ENCODE measurements at places on chromosomes 16 and 17.

- peak; percentile 43 for DNase-seq
Observed at GRCh38 chr17:63665527-63666214, 34.3 kb downstream of the LIMD2 start.

DNA sequence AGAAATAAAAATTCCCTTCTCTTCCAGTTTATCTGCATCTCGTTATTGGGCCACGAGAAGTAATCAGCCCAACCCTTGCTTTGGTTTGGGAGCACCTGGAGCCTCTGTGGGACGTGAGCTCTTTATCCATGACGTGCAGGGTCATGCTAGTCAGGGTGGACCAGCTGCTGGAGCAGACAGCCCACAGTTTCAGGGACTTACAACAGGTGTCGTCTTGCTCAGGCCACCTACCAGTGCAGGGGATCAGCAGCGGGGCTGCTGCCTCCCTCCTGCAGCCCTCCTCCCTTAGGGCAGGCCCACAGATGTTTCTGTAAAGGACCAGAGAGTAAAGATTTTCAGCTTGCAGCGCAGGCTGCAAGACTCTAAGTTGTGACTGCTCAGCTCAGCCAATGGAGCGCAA lies 16.9 kb downstream of the ADAD2 start:
- no peak for DNase-seq

DNA sequence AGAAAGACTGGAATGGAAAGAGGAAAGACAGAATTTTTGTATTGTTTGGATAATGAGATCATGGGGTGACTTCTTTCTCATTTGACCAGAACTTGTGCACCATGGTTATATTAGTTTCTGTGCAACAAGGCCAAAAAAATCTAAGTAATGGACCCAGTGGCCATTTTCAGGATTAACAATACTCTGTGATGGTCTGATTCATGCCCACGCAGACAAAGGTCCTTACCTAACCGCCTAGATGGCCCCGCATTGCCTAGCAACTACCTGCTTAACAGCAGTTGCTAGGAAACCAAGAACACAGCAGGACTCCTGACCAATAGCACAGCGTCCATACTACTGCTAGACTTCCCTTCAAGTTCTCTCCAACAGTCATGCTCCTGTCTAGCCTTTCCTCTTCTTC lies 22.4 kb downstream of the MIS12 start:
- no peak for DNase-seq

- DNase-seq = no peak
Observed at GRCh38 chr16:57766714-57767348, 31.3 kb downstream of the KATNB1 start.

DNA sequence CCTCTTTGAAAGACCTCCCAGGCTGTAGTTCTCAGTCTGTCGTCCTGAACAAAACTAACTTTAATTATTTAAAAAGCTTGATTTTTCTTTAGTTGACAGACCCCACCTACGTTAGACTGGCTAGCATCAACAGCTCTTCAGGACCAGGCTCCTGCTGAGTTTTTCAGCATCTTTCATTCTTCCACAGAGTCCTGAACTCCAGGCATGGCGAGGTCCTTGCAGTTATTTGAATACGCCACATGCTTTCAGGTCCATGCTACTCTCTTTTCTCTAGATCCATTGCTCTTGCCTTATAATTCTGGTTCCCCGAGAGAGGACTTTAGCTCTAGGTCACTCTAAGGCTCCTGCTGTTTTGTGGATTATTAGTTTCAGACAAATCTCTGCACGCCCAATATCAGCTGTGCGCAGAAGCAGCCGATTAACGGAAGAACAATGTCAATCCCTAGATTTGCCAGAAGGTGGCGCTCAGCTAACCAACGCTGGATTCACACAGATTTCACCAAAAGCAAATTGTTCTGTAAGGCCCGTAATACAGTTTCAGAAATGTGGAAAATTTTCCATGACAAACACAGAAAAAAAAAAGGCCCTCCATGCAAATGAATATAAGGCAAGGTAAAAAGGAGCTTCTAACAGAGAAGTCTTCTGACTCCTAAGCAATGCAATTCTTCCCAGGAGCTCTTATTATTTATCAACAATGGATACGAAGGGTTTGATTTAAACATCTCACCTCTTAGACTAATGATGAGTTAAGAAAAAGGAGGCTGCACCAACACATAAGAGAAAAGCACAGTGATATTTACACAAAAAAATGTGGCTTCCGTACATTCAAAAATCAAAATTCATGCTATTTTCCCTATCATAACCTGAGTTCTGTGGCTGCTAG lies 33.5 kb upstream of the BCO1 start:
- DNase-seq = peak; percentile 67

- DNase-seq = peak; percentile 61
Observed at GRCh38 chr16:68417711-68418301, 30.5 kb downstream of the SMPD3 start.

GRCh38 chr17:13044572-13045065 lies 26.8 kb upstream of the ELAC2 start:
- no peak for DNase-seq

DNA sequence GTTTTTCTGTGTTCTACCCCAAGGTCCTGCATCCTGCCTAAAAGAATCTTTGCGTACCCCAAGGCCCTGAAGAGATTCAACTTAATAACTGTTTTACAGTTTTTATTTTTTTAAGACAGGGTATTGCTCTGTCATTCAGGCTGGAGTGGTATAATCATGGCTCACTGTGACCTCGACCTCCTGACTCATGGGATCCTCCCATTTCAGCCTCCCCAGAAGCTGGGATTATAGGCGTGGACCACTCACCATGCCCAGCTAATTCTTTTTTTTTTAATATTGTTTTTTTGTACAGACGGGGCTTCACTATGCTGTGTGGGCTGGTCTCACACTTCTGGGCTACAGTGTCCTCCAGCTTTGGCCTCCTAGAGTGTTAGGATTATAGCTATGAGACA lies 9.3 kb upstream of the FAAP100 start:
- no peak for DNase-seq

DNA sequence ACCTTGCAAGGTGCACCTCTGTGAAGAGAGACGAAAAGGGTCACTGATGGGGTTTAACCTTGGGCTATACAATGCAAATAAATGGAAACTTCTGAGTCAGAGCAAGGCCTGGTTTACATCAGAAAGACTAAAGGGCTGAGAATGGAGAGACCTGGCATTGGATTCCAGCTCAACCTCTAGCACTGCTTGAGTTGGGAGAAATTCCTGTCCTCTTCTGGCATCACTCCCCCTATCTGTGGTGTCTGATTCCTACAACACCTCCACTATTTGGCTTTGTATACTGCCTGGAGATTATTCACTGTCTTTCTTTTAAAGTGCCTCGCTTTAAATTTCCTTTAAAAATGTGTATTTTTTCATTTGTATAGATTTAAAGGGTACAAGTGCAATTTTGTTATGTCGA lies 68.8 kb downstream of the GPR139 start:
- no peak for DNase-seq

DNA sequence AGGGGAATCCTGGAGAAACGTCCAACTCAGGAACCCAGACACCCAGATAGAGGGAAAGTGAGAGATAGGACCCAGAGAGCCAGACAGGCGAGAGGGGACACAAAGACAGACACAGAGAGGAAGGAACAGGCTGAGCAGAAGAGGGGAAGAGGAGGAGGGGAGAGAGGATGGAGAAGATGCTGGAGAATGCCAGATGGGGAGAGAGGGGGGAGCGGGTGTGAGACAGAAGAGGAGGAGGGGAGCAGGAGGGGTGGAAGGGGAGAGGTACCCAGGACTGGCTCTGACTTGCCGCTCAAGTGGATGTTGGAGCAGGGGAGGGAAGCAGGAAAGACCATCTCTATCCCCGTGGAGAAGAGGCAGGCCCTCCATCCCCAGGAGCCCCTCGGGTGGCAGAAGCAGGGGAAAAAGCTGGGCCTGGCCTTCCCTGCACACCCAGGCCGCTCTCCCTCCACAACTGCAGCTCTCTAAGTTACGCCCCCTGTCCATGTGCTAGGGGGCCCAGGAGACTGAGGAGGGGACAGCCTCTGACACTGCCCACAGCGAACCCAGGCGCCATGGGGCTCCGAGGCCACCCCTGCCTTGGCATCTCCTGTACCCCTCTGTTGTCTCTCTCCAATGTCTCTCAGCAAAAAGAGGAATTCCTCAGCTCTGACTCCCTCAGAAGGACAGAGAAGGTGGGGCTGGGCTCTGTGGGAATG lies 4.8 kb downstream of the PPP1R9B start:
- DNase-seq = no peak

DNA sequence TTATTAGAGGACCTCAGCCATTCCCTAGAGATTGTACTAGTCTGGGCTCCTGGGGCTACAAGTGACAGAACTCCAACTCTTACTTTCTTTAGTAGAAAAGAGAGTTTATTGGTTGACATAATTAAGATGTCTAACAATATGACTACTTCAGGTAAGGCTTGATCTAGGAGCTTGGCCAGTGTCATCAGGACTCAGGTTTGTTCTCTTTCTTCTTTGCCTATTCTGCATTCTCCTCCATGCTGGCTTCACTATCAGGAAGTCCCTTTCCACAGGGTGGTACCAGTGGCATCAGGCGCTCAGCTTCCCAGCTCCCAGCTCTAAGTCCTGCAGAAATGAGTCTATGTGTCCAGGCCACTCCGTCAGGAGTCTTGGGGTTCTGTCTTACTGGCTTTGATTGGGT lies 286.1 kb upstream of the EEF2KMT start:
- no peak for DNase-seq

GRCh38 chr16:50681021-50681885 lies at the start of gene SNX20:
Gene SNX20, minus strand, starts transcription at chr16:50681312. Its CDS starts 3,786 bp downstream, at chr16:50677526.
- DNase-seq = peak; percentile 74

DNA sequence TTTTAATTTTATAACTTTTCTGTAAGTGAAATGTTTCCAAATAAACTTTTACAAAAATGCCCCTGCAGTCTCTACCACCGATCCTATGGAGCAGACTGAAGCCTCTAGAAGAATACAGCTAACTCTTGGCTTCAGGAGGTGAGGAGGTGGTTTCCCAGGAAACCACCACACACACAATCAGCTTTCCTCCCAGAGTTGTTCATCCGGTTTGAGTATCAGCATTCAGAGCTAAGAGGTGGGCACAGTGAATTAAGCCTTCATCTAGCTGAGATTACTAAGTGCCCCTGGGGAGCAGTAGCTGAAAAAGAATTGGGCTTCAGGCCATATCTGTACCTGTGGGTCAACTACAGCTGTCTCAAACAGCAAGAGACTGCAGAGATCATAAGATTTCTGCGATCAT lies 139.7 kb downstream of the AATF start:
- no peak for DNase-seq

- no peak for DNase-seq
Observed at GRCh38 chr17:2421315-2422147, 20.7 kb upstream of the MNT start.

- no peak for DNase-seq
Observed at GRCh38 chr17:30950669-30951399, 20.0 kb upstream of the RNF135 start.

Data from GM20000 (cell line).